ENCODE measurements at places on chromosomes 11 and 22.

GRCh38 chr11:67639438-67639859, at the start of gene TBX10:
TSS of gene TBX10 (minus strand) at chr11:67639763. CDS start at chr11:67639472, 291 bp downstream.
- no peak for DNase-seq

DNA sequence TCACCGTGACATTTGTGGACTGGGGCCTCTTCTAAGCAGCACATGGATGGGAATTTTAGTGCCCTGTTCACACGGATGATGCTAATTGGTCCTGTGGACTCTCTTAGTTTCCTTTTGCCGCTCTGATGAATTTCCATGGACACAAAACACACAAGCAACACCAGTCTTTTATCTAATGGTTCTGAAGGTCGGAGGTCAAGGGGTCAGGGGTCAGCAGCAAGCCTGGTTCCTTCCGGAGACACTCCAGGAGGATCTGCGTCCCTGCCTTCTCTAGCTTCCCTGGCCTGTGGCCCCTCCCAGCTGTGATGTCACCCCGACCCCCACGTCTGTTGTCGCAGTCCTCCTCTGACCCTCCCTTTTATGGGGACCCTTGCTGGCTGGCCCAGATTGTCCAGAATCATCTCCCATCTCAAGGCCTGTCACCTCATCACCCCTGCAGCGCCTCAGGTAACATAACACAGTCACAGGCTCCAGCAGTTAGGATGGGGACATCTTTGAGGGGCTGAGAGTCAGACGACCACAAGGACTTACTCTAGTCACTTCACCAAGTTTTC, 6.8 kb downstream of the NADSYN1 start:
- no peak for DNase-seq

- no peak for DNase-seq
These were observed 3.2 kb downstream of the CHRM1 start for GRCh38 chr11:62917906-62918502.

GRCh38 chr11:68950270-68950669, 30.5 kb downstream of the MRGPRD start:
- no peak for DNase-seq

GRCh38 chr11:83162377-83162776, 5.4 kb downstream of the PCF11 start:
- DNase-seq = no peak

DNA sequence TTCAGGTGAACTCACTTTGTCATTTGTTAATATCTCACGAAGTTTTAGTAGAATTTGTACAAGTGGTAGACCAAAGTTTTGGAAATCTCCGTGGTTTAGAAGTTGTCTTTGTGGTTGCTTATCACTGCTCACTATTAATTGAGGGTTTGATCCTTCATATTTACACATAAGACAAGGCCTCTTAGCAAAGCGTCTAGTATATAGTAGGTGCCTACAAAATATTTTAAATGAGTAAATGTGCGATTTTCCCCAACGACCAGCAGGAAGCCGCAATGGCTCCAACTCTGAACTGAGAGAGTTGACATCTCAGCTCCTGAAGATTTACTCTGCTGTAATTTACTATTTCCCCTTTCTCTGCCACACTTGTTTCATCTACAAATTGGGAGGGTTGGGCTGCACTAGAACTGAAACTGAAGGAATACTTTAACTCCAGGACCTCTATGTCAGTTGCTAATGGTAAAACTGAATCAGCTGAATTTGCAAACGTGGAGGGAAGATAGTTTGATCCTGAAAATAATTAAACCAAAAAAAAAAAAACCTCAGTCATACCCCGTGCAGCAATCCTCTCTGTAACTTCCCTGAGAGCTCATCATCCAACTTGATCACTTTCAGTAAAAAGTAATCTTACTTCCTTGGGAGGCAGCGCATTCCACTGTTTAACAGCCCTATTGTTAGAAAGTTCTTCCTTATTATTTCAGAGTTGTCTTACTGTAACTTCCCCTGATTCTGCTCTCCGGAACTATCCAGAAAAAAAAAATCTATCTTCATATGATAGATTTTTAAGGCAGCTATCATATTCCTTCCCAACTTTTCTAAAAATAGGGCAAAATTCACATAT, 1.3 kb upstream of the SBF2 start:
- no peak for DNase-seq

GRCh38 chr22:49012712-49013395, 814.8 kb downstream of the BRD1 start:
- no peak for DNase-seq

- no peak for DNase-seq
These were observed 126.4 kb downstream of the KCNQ1OT1 start for GRCh38 chr11:2573240-2574042.

- DNase-seq = no peak
These were observed 113.2 kb downstream of the MIAT start for GRCh38 chr22:26770624-26771023.

- DNase-seq = no peak
These were observed 38.2 kb downstream of the PITPNB start for GRCh38 chr22:27880778-27881394.

DNA sequence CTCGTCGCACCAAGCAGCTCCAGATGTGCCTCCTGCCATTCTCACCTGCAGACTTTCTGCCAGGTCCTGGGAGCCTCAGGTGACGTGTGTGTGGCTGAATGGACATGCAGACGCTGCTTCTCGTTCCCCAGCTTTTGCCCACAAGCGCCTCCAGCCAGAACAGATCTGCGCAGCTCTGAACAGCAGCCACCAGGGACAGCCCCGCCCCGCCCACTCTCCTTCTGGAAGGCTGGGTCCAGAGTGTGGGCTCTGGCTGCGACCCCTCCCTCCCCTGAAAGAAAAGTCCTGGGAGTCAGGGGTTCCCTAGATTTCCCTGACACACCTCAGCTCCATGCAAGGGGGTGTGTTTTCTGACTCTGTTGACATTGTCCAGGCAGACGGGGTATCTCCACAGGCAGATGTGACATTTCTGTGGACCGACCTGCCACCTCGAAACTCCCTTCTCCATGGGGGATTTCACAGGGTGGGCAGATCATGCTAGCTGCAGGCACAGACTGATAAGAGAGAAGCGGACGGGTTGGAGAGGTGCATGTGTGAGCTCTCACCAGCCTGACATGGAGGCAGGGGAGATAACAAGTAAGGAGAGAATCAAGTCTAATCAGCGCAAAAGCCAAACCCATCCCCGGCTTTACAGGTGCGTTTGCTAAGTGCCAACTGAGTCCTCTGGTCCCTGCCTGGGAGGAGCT, 19.8 kb downstream of the SLCO2B1 start:
- no peak for DNase-seq

- DNase-seq = no peak
These were observed 23.1 kb upstream of the CHST1 start for GRCh38 chr11:45688472-45689033.
